ENCODE measurements at places on chromosomes 11 and 22.

DNA sequence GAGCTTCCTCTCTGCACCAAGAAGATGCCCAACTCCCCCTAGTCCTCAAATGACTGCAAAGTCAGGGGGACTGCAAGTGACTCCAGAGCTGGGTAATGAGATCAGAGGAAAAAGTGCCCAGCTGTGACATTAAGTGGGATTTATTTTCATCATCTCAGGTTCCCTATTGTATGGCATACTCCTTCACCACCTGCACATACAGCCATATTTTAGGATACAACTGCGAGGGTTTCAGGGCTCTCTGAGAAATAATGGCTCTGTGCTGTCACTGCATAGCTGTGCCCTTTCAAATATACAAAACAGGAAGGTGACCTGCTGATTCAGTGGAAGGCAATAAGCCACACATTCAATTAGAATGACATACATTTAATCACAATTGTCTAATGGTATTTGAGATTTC is 45.6 kb upstream of the PLET1 start:
- no peak for DNase-seq

DNA sequence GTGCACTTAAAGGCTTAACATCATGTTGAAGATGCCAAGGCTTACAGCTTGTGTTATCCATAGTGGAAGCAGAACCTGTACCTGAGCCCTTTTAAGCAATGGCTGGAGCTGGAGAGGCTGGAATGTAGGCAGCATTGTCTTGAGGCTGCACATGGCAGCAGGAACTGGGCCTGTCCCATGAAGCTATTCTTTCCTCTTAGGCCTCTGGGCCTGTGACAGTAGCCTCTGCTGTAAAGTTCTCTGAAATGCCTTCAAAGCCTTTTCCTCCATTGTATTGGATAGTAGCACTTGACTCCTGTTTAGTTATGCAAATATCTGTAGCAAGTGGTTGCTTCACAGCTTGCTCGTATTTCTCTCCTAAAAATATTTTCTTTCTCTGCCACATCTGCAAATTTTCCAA is 127.4 kb upstream of the ANO5 start:
- DNase-seq: no peak

DNA sequence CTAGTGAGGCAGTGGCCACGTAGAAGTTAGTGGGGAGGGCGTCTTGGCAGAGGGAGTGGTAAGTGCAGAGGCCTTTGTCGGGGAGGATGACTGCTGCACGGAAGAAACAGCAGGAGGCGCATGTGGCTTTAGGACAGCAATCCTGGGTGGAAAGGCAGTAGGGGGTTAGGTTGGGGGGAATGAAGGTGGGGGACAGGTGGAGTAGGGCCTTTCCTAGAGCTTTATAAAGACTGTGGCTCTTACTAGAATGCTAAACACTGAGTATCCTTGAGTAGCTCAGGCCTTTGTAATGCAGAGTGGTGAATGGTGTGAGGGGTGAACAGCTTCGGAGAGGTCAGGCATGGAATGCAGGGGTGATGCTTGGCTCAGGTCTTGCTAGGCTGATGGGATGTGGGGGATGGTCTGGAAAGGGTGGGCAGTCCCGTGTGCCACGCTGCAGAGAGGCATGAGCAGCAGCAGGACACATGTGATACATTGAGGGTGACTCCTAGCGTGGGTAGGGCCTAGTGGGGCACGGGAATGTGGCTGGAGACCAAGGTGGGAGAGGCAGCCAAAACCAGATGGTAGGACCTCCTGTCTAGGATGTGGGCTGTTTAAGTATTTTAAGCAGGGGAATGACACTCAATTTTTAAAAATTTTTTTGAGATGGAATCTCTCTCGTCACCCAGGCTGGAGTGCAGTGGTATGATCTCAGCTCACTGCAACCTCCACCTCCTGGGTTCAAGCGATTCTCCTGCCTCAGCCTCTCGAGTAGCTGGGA is 19.2 kb downstream of the AP2A2 start:
- DNase-seq: no peak

DNA sequence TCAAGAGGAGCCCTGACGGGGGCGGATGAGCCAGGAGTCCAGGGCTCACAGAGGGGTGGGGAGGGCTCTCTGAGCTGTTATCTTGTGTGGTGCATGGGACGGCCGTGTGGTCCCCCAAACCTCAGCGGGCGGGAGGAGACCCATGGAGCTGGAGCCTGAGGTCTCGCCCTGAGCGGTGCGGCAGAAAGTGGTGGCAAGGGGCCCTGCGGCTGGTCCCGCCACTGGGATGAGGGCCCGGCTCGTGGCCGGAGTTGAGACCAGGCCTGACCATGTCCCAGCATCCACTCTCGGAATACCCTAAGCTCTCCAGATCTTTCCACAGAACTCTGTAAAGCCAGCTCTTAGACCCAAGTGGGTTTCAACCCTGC is 22.6 kb upstream of the TTLL12 start:
- DNase-seq: no peak

- DNase-seq: no peak
Measured at GRCh38 chr11:64585150-64585549, 5.9 kb upstream of the SLC22A12 start.

DNA sequence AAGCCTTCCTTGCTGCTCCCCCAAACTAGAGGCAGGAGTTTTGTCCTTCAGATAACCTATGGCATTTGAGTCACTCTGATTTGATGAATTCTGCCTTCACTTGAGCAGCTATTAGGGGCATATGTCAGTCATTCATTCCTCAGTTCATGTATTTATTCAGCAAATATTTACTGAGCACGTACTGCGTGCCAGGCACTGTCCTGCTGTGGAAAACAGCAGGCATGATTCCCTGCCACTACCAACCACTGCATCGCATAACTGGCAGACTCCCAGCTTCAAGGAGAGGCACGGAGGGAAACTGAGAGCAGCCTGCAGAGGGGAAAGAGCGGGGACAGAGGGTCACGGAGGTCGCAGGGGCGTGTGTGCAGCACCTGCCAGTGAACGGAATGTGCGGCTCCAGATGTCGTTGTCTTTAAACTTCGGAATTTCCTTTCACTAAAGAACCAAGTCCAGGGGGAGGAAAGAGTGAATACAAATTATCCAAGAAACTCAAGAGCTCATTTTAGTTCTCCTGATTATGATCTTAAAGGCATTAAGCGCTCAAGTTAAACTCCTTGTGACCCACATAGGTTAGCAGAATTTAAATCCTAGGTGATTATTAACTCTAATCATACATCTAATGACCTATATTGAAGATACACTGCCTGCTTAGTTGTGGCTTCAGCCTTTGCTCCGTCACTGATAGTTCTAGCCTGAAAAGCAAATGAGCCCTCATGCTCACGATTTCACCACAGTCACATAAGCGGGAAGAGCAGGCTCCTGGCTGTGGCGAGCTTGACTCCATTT is 12.6 kb downstream of the PPARA start:
- no peak for DNase-seq

DNA sequence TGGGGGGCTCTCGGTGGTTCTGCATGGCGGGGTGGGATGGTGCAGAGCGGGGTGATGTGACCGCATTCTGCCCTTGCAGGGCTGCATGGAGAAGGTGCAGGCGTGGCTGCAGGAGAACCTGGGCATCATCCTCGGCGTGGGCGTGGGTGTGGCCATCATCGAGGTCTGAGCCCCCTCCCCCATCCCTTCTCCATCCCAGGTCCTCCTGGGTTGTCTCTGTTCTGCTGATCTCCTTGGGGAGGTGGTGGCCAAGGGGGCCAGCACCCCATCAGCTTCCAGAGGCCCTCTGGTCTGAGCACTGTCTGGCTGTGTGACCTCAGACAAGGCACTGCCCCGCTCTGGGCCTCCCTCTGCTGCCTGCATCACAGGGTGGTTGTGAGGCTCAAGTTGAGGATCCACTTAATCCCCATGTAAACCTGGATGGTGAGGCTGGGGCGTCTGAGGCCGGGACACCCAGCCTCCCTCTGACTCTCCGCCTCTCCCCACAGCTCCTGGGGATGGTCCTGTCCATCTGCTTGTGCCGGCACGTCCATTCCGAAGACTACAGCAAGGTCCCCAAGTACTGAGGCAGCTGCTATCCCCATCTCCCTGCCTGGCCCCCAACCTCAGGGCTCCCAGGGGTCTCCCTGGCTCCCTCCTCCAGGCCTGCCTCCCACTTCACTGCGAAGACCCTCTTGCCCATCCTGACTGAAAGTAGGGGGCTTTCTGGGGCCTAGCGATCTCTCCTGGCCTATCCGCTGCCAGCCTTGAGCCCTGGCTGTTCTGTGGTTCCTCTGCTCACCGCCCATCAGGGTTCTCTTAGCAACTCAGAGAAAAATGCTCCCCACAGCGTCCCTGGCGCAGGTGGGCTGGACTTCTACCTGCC is 53.3 kb downstream of the CD82 start:
- DNase-seq: no peak

DNA sequence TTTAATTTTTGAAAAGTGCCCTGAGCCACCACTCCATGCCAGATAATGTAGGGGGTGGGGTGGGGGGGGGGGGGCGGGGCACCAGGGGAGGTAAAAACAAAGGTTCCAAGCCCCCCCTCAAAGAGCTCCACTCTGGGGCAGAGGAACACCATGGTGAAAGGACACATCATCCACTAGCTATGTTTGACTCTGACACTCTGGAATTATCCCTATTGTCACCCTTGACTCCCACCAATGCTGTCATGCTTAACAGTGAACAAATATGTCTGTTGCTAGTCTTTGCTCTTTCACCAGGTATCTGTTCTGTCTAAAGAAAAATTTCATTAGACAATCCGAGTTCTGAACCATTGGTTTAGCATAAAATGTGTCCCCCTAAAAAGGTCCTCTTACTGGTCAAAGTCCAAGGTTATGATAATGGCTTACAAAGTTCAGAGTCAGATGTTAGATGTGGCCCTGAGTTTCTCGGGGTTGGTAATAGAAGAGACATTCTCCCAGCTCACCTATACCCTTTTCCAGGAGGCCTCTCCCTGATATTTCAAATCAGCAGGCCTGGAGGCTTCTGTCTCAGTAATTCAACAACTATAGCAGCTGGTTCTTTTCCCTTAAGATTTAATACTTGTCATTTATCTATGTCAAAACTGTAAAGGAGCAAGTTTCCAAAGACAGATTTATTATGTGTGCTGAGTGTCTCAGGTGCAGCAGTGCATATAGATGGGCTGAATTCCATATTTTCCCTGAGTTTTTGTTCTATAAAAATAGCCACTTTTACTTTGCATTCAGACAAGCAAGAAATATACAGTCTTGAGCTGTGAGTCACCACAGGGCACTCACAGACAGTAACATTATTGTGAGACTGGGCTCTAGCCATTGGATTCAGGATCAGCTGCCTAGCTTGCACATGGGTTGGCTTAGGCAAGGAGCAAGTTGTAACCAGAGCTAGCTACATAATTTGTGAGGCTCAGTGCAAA is 174.1 kb downstream of the CSNK2A3 start:
- DNase-seq: no peak

DNA sequence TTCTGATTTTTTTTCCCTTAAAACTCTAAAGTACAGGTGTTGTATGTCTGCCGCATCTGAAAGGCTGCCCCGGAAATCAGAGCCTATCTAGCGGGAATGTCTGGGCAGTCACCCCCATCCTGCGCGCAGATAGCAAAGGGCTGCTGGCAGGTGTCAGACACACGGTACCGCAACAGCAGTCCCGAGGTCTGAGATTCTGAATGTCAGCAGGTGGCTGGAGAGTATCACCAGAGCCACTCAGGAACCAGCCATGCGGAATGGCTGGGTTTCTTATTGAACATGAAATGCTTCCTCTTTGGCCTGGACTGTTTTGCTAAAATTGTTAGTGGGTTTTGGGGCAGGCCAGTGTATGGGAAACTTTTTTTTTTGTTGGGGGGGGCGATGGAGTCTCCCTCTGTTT is 53.3 kb downstream of the CERK start:
- DNase-seq: no peak

Data from progenitor cell of endocrine pancreas (in vitro differentiated cells).